ENCODE measurements at places on chromosomes 1 and 21.

DNA sequence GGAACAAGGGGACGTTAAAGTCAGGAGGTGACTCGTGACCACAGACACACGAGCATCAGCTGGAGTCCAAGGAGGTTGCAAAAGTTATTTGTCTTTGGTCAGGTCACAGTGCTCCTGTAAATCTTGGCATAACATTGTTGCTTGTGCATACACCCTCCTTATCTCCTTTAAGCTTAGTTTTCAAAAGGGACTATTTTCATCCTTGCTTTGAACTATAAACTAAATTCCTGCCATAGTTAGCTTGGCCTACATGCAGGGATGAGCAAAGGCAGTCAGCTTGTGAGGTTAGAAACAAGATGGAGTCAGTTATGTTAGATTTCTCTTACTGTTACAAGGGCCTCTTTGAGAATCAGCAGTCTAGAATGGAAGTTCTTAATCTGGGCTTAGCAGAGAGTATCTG, 28.0 kb upstream of the FASLG start:
- no peak for DNase-seq

DNA sequence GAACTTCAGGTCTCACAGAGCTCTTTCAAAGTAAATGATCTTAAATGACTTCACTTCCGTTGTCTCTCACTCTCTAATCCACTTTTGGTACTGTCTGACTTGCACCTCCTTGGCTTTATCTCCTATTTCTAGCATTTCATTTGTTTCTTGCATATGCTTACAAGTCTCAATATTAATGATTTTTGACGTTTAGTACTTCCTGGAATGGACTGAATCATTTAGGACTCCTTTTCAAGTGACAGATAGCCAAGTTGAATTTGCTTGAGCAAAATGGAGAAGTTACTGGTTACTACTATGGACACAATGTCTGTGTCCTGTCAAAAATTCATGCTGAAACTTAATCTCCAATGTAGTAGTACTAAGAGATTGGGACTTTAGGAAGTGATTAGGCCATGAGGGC, 7.0 kb upstream of the SGIP1 start:
- no peak for DNase-seq

DNA sequence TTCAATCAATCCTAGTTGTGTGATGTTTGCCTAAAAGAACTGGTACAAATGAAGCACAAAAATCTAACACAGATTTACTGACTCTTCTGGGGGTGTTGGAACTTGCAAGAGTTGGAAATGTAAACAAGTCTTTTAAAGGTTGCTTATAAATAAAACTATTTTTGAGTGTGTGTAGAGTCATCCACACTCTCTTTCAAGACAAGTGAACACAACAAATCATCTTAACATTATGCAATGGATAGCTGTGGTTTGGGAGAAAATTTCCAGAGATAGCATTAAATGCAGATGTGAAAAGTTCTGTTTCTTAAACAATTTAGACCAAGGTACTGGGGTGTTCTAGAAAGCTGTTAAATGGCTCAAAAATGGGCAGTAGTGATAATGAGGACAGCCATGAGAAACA, 28.7 kb downstream of the C1orf87 start:
- no peak for DNase-seq

- DNase-seq = no peak
Measured at GRCh38 chr1:241964550-241965282, 7.1 kb downstream of the BECN2 start.

GRCh38 chr1:107135463-107135862, 5.4 kb upstream of the NTNG1 start:
- no peak for DNase-seq

DNA sequence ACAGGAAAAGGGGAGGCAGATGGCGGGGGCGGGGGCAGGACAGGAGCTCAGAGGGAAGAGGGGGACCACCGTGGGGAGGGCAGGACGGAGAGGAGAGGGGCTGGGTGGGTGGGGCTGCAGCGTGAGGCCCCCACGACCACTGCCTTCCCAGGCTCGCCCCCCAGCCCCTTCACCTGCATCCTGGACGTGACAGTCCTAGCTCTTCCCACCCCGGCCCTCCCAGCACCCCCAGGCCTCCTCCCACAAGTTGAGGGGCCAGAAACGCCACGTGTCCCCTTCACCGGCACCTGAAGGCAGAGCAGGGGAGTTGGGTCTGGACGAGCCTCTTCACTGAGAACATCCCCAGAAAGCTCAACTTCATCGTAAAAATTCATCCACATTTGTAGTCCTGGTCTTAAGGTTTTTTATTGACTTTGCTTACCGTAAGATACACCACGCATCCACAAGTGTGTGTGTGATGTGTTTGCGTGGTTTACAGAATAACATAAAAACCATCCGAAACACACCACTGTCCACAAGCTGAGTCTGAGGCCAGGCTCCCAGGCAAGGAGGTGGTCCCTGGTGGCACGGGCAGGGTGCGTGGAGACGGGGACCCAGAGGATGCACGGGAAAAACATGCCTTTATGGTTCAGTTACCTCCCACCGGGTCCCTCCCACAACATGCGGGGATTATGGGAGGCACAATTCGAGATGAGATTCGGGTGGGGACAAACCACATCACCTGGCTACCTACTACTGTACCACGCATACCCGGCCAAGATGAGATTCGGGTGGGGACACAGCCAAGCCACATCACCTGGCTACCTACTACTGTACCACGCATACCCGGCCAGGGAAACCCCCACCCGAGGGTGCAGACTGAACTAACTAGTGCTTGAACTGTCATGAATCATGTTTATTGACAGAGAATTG, 13.9 kb upstream of the COL18A1 start:
- no peak for DNase-seq

DNA sequence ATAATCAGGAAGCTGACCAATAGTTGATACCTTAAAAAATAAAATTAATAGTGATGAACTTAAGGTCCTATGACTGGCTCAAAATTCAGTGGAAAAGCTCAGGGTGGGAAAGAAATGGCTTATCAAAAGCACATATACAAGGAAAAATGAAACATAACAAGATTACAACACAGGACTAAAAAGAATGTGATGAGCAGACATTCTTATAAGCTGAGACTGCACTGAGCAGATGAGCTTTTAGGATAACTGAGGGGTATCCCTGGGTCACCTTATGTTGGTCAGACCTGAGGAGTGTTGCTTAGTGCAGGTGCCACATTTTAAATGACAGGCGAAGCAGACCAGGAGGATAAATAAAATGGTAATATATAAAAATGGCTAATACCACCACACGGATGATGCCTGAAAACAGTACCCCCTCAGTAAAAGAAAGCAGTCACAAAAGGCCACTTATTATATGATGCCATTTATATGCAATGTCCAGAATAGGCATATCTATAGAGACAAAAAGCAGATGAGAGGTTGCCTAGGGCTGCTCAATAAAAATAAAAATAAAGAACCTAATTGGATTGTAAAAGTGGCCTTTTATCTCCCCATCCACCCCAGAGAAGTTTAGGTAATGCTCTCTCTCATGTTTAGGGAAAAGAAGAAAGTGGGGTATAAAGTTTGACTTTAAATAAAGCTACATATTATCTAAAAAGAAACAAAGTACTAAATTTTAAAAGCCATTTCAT, 163.9 kb downstream of the SLC45A1 start:
- DNase-seq = no peak

- DNase-seq = no peak
Measured at GRCh38 chr21:43266534-43266933, 97.7 kb downstream of the CRYAA start.

DNA sequence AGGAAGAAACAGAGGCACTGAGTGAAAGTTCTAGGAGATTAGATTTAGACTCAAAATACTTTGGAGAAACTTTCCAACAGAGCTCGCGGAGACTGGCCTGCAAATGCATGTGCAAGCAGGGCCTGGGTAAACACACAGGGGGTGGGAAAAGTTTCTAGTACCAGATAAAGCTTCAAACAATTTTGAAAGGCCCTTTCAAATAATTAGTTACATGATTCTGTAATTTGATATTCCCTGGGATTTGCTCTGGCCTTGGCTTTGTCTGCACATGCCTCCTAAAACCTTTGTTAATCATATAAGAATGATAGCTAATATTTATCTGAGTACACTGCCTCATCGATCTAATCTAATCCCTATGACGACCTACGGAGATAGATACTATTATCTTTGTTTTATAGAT, 31.3 kb downstream of the VTCN1 start:
- no peak for DNase-seq

GRCh38 chr21:34311561-34312330, 52.1 kb upstream of the KCNE2 start:
- DNase-seq = no peak

DNA sequence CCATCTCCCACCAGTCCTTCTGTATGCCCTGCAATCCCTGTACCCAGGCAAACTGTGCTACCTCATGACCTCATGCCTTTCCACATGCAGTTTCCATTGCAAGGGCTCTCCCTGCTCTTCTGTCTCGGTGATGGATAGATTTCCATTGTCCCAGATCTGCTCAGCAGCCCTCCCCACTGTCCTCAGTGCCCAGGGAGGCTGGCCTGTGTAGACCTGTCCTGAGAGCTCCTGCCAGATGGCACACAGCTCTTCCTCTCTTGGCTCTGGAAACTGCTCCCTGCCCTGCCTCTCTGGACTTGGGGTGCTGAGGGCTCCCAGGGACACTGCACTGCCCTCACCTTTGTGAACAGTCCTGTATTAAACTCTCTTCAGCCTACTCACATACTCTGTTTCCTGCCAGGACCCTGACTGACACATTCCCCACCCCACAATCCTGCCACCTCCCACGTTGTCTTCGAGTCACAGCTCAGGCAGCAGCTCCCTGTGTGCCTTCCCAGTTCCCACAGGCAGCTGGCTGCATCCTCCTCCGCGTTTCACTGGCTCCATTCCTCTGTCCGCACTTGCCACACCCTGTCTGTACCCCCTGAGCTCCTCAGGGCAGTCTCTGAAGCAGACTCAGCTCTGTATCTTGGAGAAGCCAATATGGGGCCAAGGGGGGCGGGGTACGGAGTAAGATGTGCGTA, 57.0 kb downstream of the SPATA46 start:
- no peak for DNase-seq

DNA sequence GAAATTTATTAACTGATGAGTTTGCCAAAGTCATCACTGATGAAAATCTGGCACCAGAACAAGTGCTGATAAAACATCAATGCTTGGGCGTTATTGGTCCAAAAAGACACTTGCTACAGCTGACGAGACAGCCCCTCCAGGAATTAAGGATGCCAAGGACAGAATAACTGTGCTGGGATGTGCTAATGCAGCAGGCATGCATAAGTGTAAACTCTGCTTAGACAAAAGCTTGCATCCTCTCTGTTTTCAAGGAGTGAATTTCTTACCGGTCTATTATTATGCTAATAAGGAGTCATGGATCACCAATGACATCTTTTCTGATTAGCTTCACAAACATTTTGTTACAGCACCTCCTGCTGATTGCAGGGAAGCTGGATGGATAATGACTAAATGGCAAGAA, 402.0 kb downstream of the LTN1 start:
- no peak for DNase-seq

- no peak for DNase-seq
Measured at GRCh38 chr21:36647279-36648093, 51.4 kb upstream of the SIM2 start.

DNA sequence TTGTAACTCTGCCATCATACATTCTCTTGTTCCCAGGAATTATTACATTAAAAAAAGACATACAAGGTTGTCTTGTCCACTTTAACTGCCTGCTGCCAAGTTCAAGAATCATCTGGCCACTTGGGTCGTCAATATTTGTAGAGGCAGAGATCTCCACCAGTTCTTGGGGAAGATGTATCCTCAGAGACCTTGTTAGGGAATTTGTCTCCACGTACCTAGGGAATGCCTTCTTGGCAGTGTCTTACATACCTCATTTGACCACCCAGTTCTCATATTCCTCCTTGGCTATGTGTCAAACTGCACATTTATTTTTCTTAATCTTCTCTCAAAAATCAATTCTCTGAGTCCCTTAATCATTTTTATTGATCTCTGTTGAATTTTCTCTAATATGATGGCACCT, 266.0 kb downstream of the SPATA17 start:
- no peak for DNase-seq

DNA sequence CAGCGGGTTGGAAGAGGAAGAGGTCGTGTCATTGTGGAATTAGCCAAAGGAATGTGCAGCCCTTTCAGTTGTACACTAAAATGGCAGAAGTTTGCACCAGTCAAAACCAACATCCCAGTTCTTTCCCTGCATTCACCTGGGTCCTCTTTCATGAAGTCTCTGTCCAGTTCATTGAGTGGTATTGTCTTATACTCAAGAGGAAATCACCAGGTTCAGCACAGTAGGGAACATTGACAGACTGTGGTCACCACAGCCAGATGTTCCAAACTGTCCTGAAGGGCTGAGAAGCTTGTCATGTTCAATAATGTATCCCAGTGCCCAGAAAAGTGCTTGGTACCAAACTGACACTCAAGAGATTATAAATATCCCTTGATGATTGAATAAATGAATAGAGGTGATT, 131.6 kb downstream of the GLUL start:
- no peak for DNase-seq

DNA sequence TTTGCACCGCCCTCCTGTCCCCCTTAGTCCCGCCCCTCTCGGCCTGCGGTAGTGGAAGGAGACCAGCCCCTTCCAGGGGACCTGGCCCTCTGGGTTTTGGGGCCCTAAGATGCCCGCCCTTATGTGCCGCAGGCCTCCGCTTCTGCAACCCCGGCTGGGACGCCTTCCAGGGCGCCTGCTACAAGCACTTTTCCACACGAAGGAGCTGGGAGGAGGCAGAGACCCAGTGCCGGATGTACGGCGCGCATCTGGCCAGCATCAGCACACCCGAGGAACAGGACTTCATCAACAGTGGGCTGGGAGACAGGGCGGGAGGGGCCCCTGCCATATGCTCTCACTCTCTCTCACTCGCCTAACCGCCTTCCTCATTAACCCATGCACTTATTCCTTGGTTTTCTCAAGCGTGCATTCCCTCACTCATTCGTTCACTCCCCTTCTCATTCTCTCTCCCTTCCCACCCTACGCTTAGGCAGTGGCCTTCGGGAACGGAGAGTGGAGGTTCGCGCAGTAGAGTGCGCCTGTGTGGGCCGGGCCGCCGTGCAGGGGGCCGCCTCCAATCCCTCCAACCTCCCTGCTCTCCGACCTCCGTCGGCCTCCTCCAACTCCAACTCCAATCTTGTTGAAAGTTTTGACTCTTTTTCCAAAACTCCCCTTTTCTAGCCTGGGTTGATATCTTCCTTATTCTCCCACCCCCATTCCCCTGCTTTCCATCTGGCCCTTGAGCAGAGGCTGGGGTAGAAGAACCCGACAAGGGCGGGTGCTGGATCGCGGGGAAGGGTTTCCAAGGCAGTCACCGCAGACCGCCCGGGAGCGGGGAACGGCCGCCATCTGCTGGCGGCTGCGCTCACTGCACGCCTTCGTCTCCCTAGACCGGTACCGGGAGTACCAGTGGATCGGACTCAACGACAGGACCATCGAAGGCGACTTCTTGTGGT, 15.2 kb downstream of the BCAN start:
- peak; percentile 70 for DNase-seq

GRCh38 chr21:44548381-44548780, 2.9 kb downstream of the KRTAP10-2 start:
- no peak for DNase-seq

- DNase-seq = no peak
Measured at GRCh38 chr1:43121256-43121900, 50.7 kb downstream of the EBNA1BP2 start.

- no peak for DNase-seq
Measured at GRCh38 chr1:72000809-72001208, 281.5 kb downstream of the NEGR1 start.

GRCh38 chr1:112713466-112714312, 1.4 kb downstream of the PPM1J start:
- DNase-seq = no peak

- DNase-seq = no peak
Measured at GRCh38 chr1:221711063-221711577, 30.8 kb downstream of the DUSP10 start.

All from activated CD4-positive, alpha-beta T cell treated with anti-CD3 and anti-CD28 coated beads for 24 hours (primary cell).